ENCODE measurements at places on chromosomes 5 and 9.
A peak's percentile ranks its signal among the peaks of the same experiment; 100 is the strongest.

- no peak for DNase-seq
Observed at GRCh38 chr5:151006704-151007334, 13.6 kb upstream of the GPX3 start.

- DNase-seq: no peak
Observed at GRCh38 chr5:57341380-57341979, 141.1 kb downstream of the ACTBL2 start.

GRCh38 chr9:119367683-119368075 is 1.6 kb downstream of the BRINP1 start:
- no peak for DNase-seq

GRCh38 chr5:173670130-173670651 is 53.7 kb upstream of the BOD1 start:
- DNase-seq: no peak

DNA sequence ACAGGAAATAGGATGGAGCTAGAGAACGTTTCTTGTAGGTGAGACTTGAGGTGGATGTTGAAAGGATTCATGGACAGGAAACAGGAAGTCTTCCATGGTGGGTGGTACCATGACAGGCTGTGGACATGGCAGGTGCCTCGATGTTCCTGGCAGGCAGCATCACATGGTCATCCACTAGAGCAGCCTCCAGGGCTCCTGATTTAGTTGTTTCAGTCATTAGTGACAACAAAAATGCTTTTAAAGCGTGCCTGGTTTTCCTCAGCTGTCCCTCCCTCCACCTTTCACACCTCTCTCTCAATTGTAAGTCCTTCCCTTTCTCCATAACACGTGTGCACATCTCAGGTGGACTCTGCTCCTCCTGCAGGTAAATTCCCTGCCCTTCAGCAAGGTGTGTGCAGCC is 25.2 kb upstream of the ASPN start:
- DNase-seq: no peak

DNA sequence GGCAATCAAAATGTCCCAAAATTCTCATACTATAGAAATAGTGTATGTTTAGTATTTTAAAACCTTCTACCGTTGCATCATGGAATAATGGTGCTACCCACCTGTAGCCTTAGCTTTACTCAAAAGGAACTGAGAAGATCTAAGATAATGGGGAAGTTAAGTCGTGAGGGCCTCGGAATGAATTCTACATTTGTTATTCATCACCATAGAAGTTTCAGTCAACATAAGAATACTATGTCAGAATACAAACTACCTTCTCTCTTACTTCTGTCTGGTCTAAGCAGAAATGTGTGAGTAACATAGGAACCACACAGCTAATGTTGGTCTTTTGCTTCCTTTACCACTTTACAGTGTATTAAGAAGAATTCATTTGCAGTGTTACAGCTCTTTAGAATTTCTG is 43.2 kb downstream of the RFK start:
- DNase-seq: no peak

- DNase-seq: no peak
Observed at GRCh38 chr5:178418031-178418430, 172.2 kb downstream of the COL23A1 start.

DNA sequence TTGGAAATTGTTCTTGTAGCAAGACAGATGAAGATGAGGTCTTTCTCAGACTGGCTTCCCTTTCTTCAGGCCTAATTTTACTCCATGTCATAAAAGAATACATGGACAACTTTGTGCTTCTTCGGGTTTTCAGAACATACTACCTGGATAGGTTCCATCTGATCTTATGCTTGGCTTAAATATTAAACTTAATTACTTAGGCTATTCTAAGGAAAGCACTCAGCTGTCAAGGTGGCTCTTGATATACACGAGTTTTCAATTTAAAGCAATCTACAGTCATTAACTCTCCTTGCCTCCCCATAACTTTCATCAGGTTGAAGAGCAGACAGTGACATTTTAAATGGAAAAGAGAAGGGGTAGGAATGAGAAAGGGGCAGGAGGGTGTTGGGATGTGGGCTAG is 9.5 kb upstream of the PPP3R2 start:
- DNase-seq: no peak

DNA sequence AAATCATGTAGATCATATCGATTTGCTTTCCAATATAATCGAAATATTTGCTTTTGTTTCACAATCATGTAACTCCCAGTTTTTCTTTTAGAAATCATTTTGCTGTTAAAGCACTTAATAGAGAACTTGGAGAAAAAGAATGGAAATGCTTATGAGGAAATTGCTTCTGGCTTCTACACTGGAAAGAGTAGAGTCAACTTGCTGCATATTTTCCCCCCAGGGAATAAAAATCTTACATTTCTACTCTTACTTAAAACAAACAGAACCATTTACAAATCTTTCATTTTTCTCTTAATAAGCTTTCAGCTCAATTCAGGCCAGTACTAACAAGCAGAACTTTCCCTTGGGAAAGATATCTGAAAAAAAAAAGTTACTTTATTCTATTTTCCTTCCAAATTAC is 312.0 kb downstream of the CHSY3 start:
- DNase-seq: no peak

DNA sequence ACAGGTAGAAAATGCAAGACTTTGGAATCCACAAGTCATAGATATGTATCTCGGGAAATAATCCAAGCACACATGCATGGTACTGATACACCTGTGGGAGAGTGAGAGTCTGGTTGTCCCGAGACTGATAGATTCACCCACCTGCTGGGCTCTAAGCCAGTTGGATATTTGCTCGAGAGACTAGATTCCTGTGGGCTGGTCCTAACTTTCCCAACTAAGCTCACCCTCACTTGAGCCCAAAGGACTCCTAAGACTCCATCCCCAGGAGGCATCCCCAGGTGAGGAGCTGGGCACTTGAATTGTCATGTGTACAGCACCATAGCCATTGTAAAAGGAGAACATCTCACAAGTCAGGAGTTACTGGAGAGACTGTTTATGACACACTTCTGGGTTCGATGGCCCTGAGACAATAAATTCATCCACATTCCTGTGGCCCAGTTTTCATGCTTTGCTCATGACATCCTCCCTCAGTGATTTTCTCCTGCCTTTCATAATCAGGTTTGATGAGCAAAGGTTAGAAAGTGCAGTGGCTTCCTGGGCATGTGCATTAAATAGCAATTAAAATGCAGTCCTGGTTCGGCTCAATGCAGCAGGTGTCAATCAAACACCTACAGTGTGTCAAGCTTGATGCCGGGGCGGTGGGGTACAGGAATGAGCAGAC is 18.1 kb downstream of the SLC1A1 start:
- peak; percentile 74 for DNase-seq

DNA sequence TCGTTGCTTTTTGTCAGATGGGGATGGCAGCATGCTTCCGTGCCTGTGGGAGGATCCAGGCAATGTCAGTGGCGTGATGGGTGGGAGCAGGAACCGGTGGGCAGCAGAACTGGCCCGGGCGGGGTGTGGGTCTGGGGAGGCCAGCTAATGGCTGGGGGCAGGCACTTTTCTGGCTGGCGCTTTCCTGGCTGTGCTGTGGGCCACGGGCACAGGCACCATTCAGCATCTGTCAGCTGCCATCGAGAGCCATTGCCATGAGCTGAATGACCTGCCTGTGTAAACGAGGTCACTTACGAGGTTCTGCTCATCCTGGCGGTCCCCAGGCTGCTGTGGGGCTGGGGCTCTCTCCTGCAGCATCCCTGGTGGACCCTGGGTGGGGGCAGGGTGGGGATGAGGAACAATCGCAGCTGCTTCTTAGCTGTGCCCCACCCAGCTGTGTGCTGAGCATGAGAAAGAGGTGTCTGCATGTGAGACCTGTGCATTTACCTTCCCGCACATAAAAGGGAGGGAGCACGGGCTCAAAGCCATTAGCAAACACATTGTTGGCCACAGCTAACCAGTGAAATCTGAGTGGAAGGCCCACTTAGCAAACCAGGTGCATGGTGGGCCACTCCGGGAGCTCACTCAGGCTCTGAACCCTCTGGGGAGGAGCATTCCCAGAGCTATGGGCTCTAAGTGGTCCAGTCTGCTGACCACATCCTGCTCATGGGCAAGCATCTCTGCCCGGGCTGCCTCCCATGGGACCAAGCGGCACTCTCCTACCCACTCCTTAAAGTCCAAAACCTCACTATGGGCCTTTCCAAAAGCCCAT is 41.3 kb upstream of the OLFM1 start:
- no peak for DNase-seq

DNA sequence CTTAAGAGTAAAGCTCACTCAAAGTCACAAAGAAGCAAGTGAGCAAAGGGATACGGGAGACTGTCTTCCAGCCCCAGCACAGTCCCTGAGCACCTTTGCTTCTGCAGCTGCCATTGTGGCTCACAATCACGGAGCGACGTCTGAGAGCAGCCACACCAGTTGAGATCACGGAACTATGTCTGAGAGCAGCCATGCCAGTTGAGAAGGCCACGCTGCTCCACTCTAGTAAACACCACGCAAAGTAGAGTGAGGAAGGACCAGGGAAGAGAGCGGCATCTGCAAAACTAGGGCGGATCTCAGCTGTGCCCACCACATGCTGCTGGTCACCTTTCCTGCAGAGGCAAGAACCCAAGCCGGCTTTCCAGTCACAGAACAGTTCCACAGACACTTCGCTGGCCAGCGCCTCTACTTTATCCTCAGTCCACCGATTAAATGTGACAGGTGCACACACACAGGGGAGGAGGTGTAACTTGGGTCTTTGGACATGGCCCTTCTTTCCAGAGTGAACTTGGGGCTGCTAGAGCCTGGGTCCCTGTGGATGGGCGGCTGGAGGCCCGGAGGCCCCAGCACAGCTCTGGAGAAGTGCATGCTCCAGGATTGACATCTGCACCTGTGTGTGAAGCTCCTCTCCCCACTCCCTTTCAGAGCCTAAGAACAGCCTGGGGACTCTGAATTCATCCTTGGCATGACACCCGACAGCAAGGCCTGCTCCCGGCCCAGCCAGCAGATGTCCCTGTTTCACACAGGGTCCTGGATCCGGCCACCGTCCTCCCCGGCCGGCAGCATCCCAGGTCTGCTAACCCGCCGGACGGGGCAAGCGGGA is 324.9 kb upstream of the IRX4 start:
- no peak for DNase-seq

DNA sequence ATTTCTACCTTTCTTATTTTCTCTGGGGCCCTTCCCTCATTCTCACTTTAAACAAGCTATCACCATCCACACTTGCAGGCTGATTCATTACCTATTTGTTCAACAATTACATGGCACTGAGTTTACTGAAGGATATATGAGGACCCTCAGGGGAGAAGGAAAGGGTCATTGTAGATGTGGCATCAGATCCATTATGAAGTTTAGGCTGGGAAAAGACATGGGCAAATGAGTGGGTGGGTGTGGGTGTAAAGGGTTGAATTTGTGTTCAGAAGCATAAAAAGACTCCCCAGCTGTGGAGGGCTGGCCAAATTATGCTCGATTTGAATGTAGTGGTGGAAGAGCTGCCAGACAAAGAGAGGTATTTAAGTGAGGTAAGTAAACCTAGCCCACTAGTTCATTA is 55.9 kb upstream of the MTAP start:
- no peak for DNase-seq

DNA sequence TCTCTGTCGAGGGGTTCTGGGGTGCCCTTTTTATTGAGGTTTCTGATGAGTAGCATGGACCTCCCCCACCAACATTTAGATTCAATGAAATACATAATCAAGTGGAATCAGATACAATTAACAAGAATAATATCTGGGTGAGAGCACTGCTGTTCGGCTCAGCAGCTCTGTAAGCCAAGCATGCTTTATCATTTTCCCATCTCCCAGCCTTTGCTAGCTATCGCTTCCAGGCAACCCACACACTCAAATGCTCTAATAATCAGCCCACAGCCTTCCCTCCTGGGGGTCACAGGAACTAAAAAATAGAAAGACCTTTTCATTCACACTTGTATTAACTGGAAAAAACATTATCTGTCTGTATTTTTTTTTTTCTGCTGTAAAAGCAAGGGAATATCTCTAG is 8.9 kb downstream of the PLPPR1 start:
- DNase-seq: no peak

DNA sequence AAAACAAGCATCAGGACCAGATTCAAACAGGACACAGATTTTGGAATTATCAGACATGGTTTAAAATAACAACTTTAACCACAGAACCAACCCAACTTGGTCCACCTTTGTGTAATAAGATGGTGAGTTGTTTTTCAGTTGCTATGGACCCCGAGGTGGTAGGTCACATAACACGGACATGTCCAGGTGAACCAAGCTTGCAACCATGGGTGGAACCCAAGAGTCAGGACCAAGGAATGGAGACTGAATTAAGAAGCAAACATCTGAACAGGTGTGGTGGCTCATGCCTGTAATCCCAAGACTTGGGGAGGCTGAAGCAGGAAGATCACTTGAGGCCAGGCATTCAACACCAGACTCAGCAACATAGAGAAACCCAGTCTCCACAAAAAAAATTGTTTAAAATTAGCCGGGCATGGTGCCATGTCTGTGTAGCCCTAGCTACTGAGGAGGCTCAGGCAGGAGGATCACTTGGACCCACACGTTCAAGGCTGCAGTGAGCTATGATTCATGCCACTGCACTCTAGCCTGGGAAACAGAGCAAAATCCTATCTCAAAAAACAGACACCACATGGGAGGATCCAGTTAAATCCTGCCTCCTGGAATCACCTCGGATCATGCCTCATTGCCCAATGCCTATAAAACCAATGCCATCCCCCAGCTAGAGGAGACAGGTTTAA is 10.6 kb downstream of the PTBP3 start:
- no peak for DNase-seq

DNA sequence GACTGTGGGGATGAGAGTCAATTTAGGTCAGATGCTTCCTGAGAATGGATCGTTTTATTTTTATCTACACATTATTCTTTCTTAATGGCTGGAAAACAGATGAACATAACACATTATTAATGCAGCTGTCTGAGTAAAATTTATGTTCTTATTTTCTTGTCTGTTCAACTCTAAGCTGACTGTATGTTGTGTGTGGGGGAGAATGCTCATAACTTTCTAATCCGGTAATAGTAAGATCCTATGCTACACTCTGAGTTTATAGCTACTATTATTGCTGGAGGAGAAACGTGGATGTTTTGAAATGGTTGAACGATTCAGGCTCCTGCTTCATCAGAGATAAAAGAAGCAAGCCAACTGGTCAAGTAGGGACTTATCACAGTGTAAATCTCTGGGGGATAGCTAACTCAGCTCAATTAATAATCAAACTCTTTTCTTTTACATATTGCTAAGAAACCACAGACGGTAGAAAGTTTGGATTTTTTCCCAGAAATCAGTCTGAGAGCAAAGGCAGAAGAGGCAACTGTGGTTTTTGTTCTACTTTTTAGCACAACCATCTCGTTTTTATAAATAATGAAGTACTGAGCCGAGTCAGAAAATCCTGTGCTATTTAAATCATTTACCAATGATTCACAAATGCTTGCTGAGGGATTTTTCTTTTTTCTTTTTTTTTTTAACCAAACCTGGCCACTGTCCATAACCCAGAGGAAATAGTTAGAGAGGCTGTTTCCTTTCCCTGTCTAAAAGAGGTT is 265.0 kb upstream of the FAM174A start:
- DNase-seq: no peak

Data from AG20443 (cell line).